NCI-H1092 (cell line): ENCODE measurements at places on chromosomes 2 and 18.

DNA sequence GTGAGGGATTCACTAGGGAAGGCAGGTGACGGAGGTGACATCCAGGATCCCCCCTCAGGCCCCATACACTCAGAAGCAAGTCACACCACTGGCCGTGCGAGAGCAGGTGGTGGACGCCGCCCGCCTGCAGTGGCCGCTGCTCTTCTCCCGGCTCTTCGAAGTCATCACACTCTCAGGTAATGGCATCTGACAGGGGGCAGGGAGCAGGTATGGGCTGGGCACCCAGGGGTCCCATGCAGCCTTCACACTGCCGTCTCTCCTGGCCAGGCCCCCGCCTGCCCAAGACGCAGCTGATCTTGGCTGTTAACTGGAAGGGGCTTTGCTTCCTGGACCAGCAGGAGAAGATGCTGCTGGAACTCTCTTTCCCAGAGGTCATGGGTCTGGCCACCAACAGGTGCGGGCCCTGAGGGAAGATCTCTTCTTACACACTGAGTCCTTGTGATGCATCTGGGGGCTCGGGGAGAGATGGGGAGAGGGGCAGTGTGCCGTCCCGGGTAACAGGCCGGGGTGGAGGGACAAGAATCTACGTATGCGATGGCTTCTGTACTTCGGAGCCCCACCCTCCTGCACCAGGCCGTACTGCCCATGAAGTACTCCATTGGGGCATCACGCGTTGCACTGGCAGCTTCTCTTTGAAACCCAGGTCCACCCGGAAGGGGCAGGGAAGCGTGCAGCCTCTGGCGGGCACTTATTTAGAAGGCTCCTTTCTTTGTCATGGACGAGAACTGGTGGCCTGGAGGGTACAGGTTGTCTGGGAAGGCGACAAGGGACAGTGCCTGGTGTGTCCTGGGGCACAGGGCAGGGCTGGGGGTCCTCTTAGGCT is 18.8 kb upstream of the GPR17 start:
- no peak for DNase-seq

DNA sequence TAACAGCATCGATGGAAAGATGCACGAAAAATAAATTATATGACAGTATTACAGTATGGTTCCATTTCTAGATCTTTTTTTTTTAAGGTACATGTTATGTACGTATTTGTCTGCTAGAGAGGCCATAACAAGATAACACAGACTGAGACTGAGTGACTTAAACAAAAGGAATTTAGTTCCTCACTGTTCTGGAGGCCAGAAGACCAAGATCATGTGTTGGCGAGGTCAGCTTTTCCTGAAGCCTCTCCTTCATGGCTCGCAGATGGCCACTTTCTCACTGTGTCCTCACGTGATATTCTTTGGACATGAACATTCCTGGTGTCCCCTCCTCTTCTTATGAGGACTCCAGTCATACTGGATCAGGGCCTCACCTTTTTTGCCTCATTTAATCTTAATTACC is 177.4 kb downstream of the CAPN13 start:
- DNase-seq, result no peak

DNA sequence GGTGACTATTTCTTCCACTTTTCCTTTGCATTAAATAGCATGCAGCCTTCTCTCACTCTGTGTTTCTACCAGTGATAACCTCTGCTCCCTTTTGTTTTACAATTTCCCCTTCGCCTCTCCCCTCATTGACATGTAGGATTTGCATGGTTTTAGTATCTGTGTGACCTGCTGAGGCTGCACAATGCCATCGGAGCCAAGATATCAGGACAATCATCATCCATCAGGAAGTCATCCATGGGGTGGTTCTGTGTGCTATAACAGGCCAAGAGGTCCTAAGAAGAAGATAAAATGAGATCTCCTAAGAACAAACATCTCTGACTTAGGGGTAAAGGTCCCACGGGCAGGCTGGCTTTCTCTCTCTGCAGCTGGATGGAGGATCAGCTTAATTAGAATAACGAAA is 65.6 kb downstream of the EHD3 start:
- no peak for DNase-seq

DNA sequence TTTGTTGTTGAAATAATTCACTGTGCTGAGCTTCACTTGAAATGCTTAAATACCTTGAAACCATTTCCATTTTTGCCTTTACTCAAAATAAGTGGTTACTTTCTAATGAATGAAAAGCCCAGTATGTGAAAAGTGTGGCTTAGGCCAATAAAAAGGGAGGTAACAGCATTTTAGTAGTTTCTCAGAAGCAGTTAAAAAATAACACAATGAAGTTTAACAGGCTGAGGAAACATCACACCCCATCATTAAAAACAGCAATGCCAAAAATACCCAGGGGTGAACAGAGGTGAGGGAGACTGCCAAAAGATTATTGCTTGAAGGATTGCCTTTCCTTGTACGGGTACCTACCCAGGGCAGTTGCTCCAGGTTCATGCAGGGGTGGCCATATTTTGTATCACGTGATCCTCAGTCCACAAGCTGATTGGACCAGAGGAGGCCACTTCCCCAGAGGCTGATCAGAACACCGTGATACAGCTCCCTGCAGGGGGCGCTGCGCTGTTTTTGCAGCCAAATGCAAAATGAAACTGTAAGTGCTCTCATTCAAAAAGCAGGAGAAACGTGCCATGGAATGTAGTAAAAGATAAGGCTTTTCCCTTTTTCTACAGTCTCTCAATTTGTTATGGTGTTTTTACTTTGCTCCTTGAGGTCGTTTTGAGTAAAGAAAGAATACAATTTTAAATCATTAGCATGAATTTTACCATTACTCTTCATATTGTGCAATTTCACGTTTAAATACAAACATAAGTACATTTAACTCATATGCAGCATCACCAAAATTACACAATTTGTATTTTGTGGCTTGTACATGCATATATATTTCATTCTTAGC is 70.2 kb upstream of the SH3BP4 start:
- DNase-seq, result no peak

- no peak for DNase-seq
Measured at GRCh38 chr2:232324778-232325177, 53.8 kb upstream of the ALPP start.

DNA sequence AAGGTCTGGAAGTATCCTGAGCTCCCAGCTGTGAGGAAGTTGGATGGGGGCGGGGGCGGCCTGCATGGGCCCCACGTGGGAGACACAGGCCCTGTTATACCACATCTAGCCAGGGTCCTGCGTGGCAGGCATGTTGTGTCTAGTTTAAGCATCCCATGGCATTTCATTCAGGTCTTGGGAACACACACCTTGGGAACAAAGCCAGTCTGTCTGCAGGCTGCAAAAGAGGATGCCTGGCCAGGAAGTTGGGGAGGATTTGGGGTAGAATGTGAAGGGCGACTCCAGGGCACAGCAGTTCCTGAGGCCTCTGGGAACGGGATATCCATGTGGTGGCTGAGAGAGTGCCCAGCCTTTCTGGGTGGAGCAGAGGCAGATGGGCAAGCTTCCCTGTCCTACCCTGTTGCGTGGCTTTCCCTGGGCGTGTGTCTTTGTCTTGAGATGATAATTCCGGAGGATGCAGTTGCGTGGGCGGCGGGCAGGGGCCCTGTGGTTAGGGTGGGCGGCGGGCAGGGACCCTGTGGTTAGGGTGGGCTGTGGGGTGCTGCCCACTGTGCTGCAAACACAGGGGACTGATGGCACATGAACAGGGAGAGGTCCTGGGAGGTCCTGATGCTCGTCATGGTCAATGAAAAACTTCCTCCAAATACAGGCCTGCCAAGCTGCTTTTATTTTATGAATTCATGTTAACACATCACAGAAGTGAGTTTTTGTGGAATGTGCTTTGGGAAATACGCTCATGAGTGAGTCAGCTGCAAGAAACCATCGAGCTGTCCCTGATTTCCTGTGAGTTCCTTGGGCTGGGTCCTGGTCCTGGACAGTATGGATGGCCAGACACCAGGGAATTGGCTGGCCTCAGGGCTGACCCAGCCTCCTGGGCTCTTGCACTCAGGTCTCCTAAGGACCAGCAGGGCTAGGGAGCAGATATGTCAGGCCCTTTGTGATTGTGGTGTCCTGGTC is 90.0 kb upstream of the HS6ST1 start:
- no peak for DNase-seq

DNA sequence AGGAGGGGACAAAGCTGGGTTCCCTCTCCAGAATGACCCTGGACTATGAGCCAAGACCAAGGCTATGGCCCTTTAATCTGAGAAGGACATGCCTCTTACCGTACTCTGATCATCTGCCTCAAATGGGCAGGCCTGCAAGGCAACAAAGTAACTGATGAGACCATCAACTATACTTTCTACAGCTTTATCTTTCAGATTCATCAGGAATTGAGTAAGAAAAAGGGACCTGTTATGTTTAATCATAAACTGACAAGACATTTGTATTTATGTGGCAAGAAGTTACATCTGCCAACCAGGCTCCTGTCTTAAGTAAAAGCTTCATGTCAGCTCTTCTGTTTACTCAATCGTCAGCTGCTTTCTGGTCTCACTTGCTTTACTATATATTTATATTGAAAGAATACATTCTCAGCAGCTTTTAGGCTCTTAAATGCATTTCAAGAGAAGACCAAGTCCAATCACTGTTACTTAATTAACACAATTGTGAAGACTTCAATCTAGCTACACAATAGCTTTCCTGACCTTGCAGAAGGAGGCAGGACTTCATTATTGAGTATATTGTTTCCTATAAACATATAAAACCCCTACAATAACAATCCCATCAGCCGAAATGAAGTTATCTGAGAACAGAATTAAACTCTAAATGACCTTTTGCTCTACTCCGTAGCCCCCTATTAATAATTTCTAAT is 163.8 kb downstream of the ETAA1 start:
- no peak for DNase-seq

GRCh38 chr2:170582751-170583463 is 132.2 kb upstream of the SP5 start:
- DNase-seq, result no peak
